Glutamatergic neuron (in vitro differentiated cells): ENCODE measurements at places on chromosomes 5 and 9. TPM values are rescaled to one million over a fixed set of nuclear protein-coding genes. Genes with fewer than 3 reads are reported as not detected.

DNA sequence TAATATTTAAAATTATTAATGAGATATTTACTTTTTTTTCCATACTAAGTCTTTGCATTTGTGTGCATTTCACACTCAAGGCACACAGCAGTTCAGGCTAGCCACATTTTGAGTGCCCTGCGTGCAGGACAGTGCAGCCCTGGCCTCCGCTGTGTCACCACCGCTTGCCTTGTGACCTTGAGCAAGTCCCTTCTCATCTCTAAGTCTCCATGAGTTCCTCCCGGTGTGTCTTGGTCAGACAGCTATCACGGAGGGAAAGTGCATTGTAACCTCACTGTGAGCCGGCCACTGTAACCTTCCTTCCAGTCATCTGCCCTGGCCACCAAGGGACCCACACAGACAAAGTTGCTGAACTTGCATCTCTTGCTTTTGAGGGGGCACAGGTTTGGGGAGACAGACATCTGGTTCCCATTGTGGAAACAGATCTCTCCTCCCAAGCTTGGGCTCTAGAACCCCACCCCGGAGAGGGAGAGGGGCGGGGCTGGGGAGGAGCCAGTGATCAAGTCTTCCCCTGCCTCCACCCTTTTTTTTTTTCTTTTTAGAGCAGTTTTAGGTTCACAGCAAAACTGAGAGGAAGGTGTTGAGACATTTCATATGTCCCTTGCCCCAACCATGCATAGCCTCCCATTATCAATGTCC, 96.8 kb downstream of the C9orf50 start:
- H3K27me3 ChIP-seq = peaks cover 6% of the 10 kb centered on the region
- H3K4me1 ChIP-seq = peaks cover 32% of the 10 kb centered on the region
- H3K27ac ChIP-seq = peak overlapping the region; percentile 85
- H3K36me3 ChIP-seq = peaks cover 17% of the 10 kb centered on the region
- no peak for DNase-seq
- no peak overlapping the region for H3K4me3 ChIP-seq

The SHLD3 gene
- 4.7 TPM for total RNA-seq

DNA sequence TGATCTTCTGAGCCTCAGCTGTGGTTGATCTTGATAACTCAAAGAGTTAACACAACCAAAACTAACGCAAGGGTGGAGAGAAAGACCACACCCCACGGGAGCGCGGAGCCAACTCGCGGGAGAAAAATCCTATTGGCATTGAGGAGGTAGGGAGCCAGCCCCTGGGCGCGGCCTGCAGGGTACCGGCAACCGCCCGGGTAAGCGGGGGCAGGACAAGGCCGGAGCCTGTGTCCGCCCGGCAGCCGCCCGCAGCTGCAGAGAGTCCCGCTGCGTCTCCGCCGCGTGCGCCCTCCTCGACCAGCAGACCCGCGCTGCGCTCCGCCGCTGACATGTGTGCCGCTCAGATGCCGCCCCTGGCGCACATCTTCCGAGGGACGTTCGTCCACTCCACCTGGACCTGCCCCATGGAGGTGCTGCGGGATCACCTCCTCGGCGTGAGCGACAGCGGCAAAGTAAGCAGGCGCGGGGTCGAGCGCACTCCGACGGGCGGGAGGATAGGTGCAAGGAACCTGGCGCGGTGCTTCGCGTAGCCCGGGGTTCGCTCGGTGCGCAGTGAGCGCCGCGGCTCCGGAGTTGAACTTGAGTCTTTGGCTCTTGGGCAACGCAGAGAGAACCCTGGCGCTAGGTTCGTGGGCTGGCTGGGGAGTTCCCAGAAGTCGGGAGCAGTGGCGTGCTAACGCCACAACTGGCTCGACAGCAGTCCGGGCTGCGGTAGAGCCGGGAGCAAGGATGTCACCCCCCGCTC, at the start of gene GDA:
Gene GDA (plus strand): TSS at position 210 of the 745 bp plus-strand sequence. CDS start 120 bp downstream, at position 330.
- H3K4me1 ChIP-seq = no peaks in the 10 kb centered on the region
- peak within 1 kb of the TSS; percentile 89 for H3K4me3 ChIP-seq
- no peak within 1 kb of the TSS for H3K27ac ChIP-seq
- H3K27me3 ChIP-seq = peaks cover 7% of the 10 kb centered on the region

- H3K36me3 ChIP-seq = peaks cover 7% of the 10 kb centered on the region
- no peak overlapping the region for H3K4me3 ChIP-seq
- DNase-seq = no peak
Measured at GRCh38 chr9:83130541-83130940, 67.6 kb upstream of the RASEF start.

DNA sequence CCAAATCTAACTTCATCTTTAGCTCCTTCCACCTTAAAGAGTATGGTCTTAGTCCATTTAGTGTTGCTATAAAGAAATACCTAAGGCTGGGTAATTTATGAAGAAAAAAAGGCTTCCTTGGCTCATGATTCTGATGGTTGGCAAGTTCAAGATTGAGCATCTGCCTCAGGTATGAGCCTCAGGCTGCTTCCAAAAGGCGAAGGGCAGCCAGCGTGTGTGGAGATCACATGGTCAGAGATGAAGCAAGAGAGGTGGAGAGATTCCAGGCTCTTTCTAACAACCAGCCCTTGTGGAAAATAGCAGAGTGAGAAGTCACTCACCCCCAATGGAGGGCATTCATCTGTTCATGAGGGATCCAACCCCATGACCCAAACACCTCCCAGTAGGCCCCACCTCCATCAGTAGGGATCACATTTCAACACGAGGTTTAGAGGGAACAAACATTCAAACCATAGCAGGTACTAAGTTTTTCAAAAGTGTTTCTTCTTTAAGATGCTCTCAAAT, 225.9 kb downstream of the SGCD start:
- DNase-seq = no peak
- peaks cover 11% of the 10 kb centered on the region for H3K4me1 ChIP-seq

- no peaks in the 10 kb centered on the region for H3K27me3 ChIP-seq
- H3K4me1 ChIP-seq = peaks cover 10% of the 10 kb centered on the region
- no peak overlapping the region for H3K27ac ChIP-seq
- no peak overlapping the region for H3K4me3 ChIP-seq
- DNase-seq = no peak
Measured at GRCh38 chr9:3415906-3416305, 109.9 kb downstream of the RFX3 start.

DNA sequence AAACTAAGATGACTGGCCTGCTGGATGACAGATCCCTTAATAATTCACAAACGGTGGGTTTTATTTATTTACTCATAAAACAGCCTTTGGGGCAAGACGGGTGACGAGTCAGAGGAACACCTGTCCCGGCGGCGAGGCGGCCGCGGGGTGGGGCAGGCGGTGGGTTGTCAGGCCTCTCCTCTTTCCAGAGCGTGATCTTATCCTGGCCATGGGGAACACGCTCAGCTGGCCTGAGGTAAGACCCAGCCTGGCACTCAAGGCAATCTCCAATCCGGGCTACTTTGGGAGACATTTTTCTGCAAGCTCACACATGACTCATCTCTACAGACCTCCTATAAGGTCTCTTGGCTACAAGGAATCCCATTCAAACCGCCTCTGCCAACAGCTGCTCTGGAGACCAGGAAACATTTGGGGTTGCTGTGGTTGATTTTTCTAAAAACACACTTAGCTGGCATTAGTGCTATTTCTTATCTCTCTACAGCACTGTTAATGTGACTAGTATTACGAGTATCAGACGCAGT, 6.3 kb downstream of the RAPGEF1 start:
- no peaks in the 10 kb centered on the region for H3K36me3 ChIP-seq
- peaks cover 69% of the 10 kb centered on the region for H3K4me1 ChIP-seq
- H3K27ac ChIP-seq = peak overlapping the region; percentile 86
- peak overlapping the region; percentile 85 for H3K4me3 ChIP-seq
- no peak for DNase-seq

DNA sequence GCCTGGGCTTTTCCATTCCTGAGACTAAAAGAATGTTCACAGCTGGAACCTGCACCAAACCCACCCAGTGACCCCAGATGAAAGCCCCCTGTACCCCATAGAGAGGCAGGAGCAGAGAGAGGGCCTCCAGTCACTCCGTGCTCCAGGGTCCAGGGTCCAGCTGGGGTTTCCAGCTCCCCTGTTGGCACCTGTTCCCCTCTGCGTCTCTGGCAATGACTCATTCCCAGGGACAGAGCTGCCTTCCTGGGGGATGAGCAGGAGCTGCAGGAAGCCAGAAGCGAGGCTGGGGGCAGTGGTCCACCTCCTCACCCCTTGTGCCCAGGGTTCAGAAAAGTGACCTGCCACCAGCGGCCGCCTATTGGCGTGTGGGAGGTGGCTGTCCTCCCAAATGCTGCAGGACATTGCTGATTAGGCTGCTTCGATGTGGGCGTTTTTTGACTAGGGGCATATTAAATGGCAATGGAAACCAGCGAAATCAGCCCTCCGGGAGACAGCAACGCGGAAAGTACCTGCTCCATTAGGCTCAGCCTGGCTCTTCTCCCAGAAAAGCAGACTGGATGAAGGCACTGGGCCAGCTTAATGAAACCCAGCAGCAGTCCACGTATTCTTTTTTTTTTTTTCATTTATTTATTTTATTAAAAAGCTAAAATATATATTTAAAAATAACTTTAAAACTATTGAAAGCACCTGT, 97.4 kb downstream of the DAP start:
- H3K27ac ChIP-seq = no peak overlapping the region
- no peaks in the 10 kb centered on the region for H3K4me1 ChIP-seq
- H3K27me3 ChIP-seq = peaks cover 8% of the 10 kb centered on the region
- no peak for DNase-seq
- H3K4me3 ChIP-seq = no peak overlapping the region
- H3K36me3 ChIP-seq = no peaks in the 10 kb centered on the region

The TLE1 gene
- 345 TPM for total RNA-seq

The IFNA21 gene
- total RNA-seq = not detected

The HMGCS1 gene
- total RNA-seq = 452 TPM

The CBY3 gene
- not detected for total RNA-seq

The SLC34A1 gene
- total RNA-seq = not detected

DNA sequence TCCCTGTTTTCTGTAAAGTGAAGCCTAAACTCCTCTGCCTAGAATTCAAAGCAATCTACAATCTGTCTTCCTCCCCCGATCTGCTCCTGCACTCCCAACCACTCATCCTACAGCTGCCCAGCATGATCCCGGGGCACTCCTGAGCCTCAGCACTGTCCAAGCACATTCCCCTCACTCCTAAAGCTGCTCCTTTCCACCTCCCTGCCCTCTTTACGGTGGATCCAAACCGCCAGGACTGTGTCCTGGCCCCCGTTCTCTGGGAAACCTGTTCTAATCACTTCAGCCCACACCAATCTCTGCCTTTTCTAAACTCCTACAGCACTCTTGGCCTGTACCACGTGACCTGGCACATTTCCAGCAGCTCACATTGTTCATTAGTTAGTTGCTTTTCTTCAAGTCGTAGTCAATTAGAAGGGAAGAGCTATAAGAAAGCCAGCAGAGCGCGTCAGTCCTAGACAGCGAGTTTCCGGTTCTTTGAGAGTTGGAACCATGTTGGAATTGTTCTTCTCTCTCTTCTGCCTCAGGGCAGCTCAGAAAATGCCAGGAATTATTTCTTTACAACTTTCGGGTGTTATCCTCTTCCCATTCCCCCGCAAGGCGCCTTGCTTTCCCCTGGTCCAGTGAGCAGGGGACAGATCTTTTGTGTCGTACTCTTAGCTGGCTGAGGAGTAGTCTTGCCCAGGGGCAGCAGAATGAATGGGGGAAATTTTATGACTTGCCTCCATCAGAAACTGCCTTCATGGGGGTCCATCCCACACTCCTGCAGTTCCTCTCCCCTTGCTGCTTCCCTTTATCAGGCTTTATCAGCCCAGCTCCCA, 60.7 kb downstream of the NRG2 start:
- no peak overlapping the region for H3K27ac ChIP-seq
- H3K4me1 ChIP-seq = no peaks in the 10 kb centered on the region
- H3K4me3 ChIP-seq = no peak overlapping the region
- DNase-seq = no peak

- peak overlapping the region; percentile 30 for H3K27ac ChIP-seq
- H3K4me1 ChIP-seq = peaks cover 16% of the 10 kb centered on the region
- no peaks in the 10 kb centered on the region for H3K36me3 ChIP-seq
- no peak for DNase-seq
- no peak overlapping the region for H3K4me3 ChIP-seq
Measured at GRCh38 chr5:168654211-168654721, 75.1 kb upstream of the PANK3 start.
